ENCODE measurements at places on chromosomes 2 and 18.
A peak's percentile ranks its signal among the peaks of the same experiment; 100 is the strongest.

DNA sequence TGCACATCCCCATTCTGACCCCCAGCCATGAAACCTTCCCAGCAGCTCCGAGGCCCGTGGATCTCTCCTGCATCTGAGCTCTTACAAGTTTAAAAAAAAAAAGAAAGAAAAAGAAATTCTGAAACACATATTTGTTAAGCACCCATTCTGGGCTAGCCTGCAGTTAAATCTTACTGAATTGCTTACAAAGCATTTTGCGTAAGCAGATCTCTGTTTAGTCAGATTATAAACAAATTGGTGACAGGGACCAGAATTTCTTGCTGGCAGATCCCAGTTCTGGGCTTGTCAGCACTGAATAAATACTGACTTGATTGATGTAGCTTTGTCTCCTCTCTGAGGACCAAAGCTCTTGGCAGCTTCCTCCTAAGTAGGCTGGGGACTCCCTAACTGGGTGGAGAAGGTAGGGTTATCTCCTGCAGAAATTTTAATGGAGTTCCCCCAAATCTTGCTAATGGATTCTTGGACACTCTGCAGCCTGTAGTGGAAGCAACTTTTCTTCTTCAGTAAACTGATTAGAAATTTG, 160.9 kb downstream of the MIB1 start:
- no peak for DNase-seq

DNA sequence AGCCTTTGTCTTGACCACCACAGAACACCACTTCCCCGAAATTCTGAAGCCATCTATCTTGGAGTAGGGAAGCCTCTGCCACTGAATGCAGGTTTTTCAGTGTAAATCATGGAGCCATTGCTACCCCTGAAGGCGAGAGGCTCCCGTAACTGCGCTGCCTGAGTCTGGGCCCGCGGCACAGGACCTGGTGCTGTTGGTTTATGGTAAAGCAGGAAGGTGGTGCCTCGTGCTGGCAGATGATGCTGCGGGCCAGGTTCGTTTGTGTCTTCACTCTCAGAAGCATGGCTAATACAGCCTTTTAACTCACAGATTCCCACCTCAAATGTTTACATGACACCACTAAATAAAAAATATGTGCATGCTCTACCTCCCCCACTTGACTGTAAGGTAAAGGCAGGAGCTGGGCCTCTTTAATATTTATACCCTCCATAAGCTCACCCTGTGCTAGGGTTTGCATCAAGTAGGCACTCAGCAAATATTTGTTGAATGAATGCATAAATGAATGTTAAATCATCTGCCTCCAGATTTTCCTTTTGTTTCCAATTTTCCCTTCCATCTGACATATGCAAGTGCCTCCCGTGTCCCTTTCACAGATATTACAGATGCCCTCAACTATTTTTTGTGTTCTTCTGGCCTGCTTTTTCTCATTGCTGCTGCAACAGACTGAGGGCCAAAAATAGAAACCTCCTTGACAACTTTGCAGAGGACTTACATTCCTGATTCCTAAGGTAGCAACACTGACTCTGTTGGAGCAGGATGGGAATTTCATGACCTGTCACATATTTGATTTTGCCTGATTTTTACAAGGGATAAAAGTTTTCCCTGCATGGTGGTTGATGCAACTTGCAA, 83.5 kb upstream of the CPO start:
- DNase-seq = no peak

GRCh38 chr2:37230581-37230980, 815 bp downstream of the CEBPZ start:
- DNase-seq = no peak

DNA sequence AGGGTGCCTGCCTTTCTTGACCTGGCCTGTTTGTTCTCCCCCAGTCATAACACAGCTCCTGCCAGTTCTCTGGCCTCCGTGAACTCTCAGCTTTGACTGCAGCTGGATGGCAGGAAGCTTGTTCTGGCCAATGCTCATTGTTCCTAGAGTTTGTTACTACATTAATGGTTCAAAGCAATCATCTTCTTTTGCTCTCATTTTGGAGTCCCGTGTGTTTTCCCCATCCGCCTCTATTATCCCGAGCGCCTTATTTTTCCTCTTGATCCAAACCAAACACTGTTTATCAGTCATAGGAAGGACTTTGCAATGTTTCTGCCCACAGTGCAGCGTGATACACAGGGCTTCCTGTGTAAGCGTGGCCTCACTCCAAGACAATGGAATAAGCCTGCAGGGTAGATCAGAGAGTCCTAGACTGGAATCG, 184.3 kb upstream of the APCDD1 start:
- DNase-seq = no peak

GRCh38 chr2:128458505-128458904, 139.8 kb upstream of the HS6ST1 start:
- no peak for DNase-seq

DNA sequence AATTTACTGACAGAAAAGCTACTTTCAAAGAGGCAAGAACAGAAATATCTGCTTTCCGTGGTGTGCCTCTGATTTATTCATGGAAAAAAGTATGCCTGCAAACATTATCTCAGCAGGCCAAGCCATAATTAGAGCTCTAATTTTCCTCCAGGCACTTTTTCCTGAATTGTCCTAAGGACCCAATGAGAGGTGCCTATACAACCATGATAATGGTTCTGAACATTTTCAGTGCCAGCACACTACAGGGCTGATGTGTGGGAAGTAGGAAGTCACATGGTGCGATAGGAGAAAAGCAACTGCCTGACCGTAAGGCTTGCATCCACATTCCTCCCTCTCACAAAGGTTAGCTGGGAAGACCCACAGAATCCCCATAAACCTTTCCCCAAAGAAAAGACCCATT, 45.9 kb upstream of the EGR4 start:
- DNase-seq = no peak

DNA sequence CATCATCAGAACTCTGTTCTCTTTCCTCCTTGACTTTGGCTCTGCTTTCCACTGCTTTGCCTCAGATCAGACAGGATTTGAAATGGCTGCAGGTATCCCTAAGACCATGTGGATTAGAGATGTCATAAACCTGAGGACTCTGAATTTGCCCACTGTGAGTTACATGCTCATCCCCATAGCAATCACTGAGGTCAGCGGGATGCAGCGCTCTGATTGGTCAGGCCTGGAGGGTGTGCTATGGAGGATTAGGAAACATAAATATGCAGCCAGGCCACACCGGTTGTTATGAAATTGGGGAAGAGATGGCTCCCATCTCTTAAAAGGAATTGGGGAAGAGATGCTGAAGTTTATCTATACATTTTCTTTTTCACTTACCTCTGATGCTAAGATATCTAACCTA, 73.7 kb upstream of the DNAJC10 start:
- peak; percentile 78 for DNase-seq

- no peak for DNase-seq
Measured at GRCh38 chr2:118699447-118700175, 147.8 kb downstream of the EN1 start.

- DNase-seq = no peak
Measured at GRCh38 chr18:39846265-39846664, 2108.8 kb upstream of the PIK3C3 start.

- DNase-seq = no peak
Measured at GRCh38 chr2:17184512-17184911, 333.7 kb downstream of the RAD51AP2 start.

GRCh38 chr2:233079473-233079877, 19.3 kb downstream of the INPP5D start:
- no peak for DNase-seq

DNA sequence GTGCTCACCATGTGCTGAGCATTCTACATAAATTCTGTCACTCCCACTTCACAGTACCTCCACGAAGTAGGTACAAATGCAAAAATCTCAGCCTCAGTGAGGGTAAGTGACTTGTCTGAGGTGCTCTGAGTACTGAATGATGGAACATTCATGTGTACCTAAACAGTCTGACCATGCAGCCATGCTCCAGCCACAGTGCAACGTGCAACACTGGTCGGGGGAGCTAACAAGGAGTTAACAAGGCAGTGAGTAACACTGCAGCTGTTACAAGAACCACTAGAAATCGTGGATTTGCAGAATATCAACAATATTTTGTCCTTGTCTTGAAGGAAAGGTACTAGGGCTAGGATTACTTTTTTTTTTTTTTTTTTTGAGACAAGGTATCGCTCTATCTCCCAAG, 36.6 kb upstream of the NDUFV2 start:
- no peak for DNase-seq

GRCh38 chr2:237287872-237288271, 126.1 kb downstream of the COL6A3 start:
- no peak for DNase-seq

DNA sequence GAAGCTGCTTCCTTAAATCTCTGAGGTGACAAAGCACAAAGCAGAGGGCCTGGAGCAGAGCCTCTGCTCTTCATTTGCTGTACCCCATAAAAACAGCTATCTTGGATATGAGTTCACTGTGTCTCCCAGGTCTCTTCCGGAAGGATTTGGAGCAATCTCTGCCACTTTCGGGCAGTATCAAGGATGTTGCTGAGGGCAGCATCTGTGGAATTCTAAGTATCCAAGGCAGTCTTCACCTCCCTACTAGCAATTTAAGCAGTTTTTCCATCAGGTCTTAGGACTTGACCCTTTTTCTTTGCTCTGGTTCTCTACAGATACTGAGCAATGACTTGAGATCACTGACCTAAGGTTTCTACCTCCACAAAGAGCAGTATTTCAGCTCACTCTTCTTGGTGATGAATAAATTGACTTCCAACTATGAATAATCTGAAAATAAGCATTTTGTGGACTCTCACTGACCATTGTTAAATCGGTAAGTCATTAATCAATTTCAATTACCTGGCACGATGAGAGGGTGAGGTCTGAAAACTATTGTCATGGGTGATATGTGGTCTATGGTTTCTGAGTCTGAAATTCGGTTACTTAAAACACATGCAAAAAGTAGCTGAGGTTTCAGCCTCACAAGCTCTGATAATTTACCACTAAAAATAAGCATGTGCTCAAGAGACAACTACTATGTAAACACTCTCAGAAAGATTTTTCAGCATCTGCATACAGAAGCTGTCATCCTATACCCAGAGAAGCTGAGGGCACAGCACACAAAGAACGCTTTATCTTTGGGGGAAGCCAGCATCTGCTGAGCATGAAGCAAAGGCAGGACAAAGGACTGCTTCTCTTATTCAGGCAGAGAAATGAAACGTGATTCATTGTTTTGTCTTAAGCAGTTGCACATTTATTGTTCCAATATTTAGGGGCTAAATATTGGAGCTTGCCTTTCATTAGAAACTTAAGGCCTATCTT, 32.1 kb upstream of the SPATS2L start:
- no peak for DNase-seq

GRCh38 chr2:180385601-180386201, 378.6 kb upstream of the CWC22 start:
- DNase-seq = no peak

GRCh38 chr18:36576339-36576738, 252.5 kb downstream of the TPGS2 start:
- no peak for DNase-seq

GRCh38 chr2:193793914-193794313, 1599.2 kb upstream of the TMEFF2 start:
- DNase-seq = no peak

- DNase-seq = peak; percentile 26
Measured at GRCh38 chr2:10380048-10380926, 67.8 kb downstream of the ODC1 start.

DNA sequence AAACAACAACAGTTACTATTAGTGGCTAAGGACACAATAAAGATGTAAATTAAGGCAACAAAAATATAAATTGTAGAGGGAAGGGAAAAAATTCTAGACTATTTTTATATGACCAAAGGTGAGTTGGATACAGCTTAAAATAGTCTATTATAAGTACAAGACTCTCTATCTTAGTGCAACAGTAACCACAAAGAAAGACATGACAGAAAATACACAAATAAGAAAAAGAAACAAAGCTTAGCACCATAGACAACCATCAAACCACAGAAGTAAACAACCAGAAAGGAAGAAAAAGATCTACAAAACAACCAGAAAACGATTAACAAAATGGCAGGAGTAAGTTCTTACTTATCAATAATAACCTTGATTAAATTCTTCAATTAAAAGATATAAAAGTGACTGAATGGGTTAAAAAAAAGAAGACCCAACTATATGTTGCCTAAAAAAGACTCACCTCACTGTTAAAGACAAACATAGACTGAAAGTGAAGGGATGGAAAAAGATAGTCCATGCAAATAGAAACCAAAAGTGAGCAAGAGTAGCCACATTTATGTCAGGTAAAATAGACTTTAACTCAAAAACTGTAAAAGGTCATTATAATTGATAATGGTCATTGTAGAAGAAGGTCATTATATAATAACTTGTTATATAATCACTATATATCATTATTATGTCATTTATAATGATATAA, 62.5 kb downstream of the USP40 start:
- no peak for DNase-seq

DNA sequence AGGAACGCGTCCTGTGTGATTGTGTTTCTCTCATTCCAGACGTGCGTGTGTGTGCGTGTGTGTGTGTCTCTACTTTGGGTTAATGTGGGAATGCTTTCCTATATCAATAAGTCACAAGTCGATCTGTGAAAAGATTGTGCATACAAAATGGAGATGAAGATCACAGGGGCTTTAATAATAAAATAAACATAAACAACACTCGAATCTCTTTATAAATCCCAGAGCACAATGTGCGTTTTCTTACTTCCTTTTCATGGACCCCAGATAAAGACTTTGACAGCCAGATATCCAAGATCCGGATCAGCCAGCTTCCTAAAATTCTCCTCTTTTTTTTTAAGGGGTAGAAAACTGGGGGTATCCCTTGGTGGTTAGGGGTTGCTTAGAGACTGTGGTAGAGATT, 4.7 kb downstream of the PAX8 start:
- DNase-seq = no peak

GRCh38 chr2:12314127-12314760, 402.5 kb upstream of the TRIB2 start:
- DNase-seq = no peak

DNA sequence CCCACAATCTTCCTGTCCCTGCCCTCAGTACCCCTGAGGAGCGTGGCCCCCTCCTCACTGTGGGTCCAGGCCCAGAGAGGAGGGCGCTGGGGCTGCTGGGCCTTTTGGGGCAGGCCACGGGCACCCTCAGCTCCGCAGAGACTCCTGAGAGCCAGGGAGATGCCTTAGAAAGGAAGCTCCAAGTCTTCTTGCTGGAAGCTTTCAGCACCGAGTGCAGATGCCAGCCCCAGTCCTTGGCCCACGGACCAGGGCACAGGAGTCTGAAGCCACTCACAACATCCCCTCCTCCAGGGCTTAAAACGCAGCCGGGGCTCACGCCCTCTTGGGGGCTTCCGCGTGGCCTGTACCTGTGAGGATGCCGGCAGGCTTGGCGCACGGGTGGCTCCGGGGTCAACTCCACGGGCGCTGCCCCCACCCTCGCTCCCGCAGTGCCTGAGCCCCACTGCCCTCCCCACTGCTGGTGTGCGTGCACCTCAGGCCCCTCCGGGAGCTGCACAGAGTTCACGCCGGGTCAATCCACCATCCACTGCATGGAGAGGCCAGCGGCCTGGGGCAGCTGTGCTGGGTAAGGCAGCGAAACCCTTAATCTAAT, 72.1 kb upstream of the CTDP1 start:
- DNase-seq = no peak

- DNase-seq = peak; percentile 34
Measured at GRCh38 chr18:46452820-46453219, 204.2 kb downstream of the LOXHD1 start.

All from NCI-H524 (cell line).